ENCODE measurements at places on chromosomes 16 and 17.

GRCh38 chr16:4610011-4611005 lies 4.4 kb downstream of the UBALD1 start:
- no peak for DNase-seq

GRCh38 chr17:9531034-9531433 lies 44.6 kb downstream of the STX8 start:
- DNase-seq, result no peak

GRCh38 chr17:20289984-20290383 lies 177.4 kb downstream of the LGALS9B start:
- DNase-seq, result no peak

DNA sequence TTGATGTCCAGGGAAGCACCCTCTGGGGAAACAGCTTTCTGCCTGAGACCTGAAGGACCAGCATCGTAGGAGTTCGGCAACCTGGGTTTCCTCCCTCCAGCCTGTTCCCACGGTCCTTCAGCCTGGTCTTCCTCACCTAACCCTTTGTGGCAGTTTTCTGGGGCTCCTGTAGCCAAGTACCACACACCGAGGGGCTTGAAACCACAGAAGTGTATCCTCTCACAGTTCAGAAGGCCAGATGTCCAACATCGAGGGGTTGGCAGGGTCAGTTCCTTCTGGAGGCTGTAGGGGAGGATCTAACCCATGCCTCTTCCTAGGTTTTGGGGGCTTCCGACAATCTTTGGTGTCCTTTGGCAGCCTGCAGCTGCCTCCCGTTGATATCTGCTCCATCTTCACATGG lies 381.0 kb upstream of the TNRC6C start:
- DNase-seq, result no peak

Measured in GM13977 (cell line).